ENCODE measurements at places on chromosomes 2 and 18.
A peak's percentile ranks its signal among the peaks of the same experiment; 100 is the strongest.

DNA sequence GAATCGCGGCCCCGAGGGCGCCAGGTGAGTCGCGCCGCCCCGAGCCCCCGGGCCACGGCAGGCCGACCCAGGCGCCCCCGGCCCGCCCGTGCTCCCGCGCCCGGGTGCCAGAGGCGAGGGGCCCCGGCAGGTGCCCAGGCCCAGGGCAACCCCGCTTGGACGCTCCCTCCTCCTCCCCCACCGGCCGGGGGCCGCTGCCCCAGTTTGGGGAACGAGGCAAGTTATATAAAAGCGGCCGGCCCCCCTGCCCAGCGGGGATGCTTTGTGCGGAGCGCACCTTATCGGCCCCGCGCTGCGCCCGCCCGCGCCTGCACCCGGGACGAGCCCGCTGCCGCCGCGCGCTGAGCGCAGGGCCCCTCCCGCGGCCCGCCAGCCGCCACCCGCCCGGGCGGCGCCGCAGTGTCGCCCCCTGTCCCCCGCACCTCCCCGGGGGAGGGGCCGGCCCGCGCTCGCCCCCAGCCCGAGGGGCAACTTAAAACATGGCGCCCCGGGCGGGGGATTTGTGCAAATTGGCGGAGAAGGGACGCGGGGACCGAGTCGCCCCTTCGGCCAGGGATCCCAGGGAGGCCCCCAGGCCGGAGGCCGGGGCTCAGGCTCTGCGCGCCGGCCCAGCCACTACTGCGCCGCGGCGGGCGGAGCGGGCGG is 639 bp downstream of the EPB41L3 start:
- DNase-seq: peak; percentile 28

DNA sequence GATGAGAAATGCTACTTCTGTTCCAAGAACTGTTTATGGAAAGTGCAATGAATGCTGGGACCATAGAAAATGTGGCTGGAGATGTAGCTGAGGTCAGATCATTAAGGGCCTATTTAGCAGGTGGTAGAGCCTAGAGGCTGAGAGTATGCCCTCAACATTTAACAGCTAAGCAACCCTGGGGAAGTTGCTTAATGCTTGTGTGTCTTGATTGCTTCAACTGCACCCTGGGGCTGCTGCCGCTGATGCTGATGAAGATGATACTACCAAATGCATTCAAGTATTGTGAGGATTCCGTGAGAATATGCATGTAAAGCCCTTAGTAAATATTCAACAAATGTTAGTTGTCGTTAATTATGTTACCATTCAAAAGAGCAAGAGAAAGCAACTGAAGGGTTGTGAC is 273.2 kb downstream of the BCL11A start:
- DNase-seq: no peak

- no peak for DNase-seq
These were observed 123.3 kb upstream of the NYAP2 start for GRCh38 chr2:225276207-225276606.

- no peak for DNase-seq
These were observed 27.6 kb downstream of the THADA start for GRCh38 chr2:43568228-43568627.

DNA sequence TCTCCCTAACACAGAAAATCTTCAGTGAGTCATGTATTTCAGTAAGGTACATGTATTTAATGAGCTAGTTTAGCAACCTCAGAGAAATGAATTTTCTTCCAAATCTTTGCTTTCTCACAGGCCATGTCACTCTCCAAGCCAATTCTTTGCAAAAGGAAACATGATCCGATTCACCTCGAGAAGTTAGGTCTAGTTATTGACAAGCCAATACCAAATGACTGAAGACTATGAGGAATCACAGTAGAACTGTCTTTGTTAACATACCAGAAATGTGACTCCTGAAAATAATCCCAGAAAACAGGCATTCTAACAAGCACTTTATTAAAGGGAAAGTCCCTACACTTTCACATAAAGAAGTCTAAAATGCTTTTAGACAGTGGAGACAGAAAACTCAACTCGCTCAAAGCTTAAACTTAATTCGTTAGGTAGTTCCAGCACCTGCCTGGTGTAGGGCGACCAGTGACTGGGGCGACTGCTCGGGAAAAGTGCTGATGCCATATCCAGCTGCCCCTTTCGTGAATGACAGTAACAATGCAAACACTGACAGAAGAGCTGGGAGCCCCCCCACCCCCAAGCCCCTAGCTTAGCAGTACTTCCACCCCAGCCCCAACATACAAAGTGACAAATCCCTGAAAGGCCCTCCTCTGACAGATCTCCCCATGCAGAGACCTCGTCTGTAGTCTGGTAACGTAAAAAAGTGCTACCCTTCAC is 1.8 kb downstream of the MEMO1 start:
- DNase-seq: peak; percentile 41

GRCh38 chr2:167703441-167703840 is 544.0 kb downstream of the STK39 start:
- DNase-seq: no peak

DNA sequence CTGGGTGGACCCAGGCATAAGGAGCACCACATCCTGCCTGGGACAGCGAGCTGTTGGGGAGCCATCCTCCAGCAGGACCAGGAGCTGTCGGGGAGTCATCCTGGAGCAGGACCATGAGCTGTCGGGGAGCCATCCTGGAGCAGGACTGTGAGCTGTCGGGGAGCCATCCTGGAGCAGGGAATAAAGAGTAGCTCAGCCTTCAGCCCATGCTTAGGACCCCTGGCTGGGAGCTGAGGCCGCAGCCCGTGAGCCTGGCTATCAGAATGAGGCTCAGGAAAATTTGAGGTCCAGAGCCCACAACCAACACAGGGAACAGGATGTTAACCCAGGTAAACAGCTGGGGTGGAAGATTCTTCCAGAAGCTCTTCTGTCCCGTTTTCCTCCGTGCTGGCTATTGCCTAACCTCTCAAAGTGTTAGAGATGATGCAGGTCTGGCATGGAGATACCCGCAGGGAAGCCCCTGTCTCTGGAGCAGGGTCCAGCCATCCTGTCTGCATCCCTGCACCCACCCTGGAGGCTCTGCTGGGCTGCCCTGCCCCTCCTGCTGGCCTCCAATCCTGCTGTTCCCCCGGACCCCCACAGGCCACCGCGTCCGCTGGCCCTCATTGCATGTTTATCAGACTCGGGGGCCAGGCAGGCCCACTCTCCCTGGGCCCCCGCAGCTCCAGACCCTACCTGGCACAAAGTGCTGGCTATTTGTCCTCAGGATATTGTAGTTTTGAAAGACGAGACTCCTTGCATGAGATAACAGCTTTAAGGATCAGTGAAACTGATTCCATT is 243.5 kb upstream of the MYT1L start:
- DNase-seq: no peak

GRCh38 chr2:173574324-173575112 is 219.8 kb downstream of the CDCA7 start:
- no peak for DNase-seq

DNA sequence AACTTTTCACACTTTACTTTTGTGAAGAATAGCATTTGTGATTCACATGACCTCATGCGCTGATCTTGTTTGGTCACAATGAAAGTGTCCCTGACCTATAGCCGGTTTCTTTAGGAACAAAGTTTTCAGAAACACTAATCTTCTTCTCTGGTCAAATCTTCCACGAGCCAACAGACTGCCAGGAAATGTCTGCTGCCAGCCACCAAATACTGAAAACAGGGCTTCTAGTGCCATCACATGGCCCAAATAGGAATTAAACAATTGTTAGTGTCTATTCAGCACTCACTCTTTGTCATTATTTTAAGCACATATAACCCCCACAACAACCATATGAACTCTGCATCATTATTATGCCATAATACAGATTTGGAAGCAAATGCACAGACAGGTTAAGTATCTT is 286.5 kb upstream of the SYT4 start:
- DNase-seq: peak; percentile 66

DNA sequence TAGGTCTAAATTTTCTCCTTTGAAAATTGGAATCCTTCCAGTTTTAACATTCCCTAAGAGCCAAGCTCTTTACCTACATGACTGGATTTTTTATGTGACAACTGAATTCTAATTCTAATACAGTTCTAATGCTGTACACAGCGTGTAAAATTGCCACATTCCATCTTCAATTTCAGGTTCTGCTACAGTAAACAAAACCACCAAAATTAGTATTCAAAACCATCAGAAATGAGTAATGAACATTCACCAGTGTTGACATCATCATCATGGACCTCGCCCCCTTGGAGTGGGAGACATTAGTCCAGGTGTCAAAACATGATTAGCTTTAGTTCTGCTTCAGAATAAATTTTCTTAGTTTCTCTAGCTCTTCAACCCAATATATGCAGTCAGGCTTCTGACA is 133.6 kb downstream of the MBD2 start:
- DNase-seq: no peak

DNA sequence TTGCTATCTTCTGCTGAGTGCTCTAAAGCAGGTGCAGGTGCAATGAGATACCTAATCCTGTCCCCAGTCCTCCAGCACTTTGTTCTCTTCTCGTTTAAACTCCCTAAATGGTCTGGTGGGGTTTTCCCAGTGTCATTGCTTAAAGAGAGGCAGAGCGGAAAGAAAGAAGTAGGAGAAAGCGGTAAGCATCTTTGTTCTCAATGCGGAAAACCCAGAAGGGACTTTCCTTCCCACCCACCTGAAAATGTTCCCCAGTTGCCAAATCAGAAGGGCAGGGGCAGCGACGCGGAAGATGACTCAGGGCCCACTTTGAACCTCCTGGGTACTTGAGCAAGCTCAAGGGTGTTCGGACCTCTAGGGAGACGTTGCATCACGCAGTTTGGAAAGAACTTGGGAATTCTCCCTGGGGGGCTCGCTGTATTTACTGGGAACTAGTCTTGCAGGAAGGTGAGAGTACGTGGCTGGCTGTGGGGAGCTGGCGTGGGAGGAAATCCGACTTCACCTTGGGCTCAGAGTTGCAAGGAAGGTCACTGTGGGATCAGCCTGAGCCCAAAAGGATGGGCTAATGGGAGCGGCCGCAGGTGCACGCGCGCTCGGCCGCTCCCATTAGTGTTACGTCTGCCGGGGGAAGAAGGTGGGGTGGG is 589 bp upstream of the SGPP2 start:
- DNase-seq: peak; percentile 70

- DNase-seq: no peak
These were observed 146.0 kb upstream of the SERTAD2 start for GRCh38 chr2:64799592-64800252.

DNA sequence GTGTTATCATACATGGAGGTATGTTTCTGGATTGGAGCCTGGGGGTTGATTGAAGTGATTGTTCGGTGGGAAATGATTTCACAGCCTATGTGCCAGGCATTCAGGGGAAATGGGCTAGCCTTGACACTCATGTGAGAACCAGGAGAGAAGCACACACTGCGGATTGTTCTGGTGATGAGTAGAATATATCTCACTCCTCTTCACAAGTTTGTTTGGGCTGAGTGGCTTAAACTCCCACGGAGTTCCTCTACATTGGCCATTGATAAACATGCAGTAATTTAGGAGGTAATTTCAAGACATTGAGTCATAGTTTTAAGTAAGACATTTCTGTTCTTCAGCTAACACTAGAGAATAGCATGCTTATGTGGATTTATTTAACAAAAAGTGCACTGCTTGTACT is 498.9 kb upstream of the NETO1 start:
- DNase-seq: no peak

DNA sequence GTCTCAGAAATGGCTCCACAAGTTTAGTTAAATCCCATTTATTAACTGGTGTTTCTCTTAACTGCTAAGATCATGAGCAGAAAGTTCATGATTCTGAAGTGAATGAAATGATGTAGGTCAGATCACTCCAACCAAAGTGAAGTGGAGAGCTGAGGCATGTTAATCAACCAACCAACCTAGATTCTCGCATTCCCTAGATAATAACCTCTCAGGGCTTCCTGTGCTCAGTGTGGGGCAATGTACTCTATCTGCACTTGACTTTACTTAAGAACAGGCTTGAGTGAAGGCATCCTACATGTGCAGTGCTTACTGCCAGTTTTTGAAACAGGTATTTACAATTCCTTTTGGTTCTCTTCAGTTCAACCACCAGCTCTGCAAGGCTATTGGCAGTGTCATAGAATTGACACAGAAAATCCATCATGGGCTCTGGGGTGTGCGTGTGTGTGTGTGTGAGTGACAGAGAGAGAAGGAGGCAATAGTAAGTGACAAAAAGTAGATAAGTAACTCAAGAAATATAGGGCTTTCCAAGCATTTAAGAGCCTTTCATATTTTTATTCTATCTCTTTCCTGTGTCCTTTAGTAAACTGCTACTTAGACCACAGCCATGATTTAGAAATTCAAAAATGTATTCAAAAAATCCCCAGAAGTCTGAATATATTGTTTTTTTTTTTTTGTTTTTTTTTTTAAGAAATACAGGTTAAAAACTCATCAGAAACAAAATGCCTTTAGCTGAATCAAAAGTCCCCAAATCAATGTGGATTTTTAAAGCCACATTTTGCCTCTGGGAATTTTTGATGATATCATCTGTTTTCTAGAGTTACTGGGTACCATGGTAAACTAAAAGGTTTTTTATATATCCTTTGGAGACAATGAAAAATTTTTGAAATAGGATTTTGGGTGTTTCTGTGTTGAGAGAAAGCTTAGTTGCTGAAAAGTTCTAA is 28.6 kb downstream of the DOCK10 start:
- DNase-seq: no peak

DNA sequence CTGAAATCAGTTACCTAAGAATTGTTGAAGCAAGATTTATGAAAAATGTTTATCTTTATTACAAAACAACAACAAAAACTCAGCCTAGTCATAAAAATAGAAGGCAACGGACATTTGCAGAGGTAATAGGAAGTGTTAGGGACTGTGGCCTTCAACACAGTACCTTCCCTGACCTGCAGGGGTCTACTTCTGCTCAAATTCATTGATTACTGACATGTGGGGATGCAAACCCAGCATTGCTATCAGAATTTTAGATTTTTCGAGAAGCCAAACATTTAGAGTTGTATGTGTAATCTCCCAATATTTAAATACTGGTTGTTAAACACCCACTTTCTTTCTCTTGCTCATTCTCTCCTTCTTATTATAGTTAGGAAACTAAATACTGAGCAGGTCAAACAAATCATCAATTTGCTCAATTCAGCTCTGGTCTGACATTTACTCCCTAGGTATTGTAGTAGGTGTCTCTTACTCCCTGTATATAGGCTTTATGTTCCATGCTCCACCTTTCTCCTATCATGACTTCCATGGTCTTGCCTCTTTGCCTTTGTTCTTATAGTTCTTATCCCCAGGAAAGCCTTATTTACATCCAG is 198.5 kb downstream of the UBE2E3 start:
- DNase-seq: no peak

DNA sequence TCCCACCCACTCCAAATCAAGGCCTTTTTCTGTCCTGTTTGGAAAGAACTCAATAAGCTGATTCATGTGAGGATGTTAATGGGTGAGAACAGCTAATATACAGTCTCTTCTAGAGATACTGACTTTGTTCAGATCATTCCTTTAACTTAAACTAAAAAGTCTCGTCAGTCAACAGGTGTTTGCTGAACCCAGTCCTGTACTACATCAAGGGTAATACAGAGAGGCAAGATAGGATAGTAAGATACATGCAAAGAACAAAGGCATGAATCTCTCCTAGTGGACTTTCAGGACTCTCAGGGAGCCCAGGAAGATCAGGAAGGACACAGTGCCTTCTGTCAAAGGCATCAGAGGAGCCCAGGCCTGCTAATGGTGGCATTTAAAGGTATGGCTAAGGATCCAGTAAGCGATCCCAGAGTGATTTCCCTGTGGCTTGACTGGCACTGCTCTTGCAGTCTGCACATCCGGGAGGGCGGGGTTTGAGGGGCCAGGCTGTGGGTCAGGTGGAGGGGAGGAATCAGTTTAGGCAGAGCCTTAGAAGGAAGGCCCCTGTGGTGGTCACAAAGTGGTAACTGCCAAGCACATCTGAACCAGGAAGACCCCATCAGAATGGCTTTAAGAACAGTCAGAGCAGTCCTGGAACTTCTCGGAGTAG is 54.0 kb downstream of the EPAS1 start:
- no peak for DNase-seq

GRCh38 chr2:241931084-241931975 is 61.8 kb downstream of the RTP5 start:
- no peak for DNase-seq

GRCh38 chr2:135582383-135582782 is 51.1 kb downstream of the R3HDM1 start:
- no peak for DNase-seq

Measured in NCI-H2081 (cell line).